ENCODE measurements at places on chromosomes 5 and 9.

GRCh38 chr5:172556971-172557461 lies 84.0 kb upstream of the NEURL1B start:
- no peak for DNase-seq

GRCh38 chr9:35396560-35397215 lies 93.2 kb upstream of the RUSC2 start:
- DNase-seq = no peak

GRCh38 chr9:113409481-113409880 lies 994 bp downstream of the POLE3 start:
- DNase-seq = no peak

- no peak for DNase-seq
These were observed 1308.3 kb upstream of the CDH9 start for GRCh38 chr5:28346696-28347095.

DNA sequence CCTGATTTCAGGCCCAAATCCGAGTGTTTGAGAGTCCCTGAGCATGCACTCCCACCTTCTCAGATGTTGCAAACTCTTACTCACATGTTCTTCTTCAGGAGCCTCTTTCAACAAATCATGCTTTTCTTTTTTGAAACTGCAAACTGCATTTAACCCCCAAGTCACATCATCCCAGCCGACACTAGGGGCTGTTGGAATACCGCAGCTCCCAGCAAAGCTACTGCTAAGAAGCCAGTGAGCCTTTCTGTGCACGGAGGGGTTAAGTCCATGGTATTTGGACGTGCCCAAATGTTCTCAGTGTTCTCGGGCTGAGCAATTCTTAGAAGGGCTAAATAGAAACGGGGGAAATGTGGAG lies 282.9 kb downstream of the NFIB start:
- DNase-seq = no peak
